NK-92 treated with Interleukin-12 subunit alpha and Interleukin-12 subunit beta, amount 100 ng/mL, for 24 hours (cell line): ENCODE measurements at places on chromosomes 12 and 14.

DNA sequence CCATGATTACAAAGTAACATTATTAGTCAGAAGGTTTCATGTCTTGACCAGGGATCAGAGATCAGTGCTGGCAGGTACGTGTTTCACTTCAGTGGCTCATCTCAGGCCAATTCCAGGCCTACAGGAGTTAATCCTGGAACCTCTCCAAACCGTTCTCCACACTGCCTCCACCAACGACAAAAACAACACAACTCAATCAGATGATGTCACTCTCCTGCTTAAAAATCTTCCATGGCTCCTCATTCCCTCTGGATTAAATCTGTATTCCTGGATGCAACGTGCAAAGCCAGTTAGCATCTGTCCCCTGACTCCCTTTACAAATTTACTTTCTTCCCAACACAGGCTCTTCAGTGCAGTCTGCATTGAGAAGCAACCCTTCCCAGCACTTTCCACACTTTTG is 34.3 kb upstream of the TXNRD1 start:
- no peak for DNase-seq

DNA sequence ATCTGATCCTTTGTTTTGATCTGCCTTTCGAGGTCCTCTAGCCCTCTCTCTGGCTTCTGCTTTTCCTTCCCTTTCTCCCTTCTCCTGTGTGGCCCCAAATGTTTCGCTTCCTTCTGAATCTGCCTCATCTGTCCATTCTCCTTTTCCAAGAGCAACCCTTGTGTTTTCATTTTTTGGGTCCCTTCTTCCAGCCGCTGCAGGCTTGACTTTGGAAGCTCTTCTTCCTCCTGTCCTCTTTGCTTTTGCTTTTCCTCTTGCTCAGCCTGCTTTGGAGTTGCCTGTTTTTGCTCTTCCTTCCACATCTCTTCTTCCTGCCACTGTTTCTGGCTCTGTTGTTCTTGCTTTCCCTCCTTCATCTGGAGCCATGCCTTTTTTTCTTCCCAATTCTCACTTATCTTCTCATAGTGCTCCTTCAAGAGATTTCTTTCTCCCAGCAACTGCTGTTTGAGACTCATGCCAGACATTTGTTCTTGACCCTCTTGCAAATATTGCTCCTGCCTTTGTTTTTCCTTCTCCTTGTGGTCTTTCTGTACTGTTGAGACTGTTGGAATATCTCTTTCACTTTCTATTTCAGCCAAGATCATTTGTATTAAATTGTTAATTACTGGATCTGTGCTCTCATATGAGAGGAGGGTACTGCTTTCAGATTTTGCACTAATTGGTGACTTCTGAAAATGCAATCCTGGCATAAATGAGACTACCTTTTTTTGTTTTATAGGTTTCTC is 42.4 kb downstream of the FAM186A start:
- DNase-seq = no peak

DNA sequence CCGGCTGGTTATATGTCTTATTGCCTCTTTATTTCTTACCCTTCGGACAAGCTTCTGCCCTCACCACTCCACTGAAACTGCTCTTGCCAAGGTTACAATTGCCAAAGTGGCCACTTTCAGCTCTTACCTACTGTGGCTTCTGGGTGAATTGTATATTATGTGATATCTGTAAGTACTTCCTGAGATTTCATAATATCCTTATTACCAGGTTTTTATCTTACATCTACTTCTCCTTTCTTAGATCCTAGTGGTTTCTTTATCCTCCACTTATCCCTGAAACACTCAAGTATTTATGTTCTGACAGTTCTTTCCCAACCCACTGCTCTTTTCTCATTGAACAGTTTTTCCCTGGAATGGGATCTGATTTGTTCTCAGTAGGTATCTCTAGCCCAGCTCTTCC is 10.5 kb downstream of the CELA1 start:
- DNase-seq = no peak

DNA sequence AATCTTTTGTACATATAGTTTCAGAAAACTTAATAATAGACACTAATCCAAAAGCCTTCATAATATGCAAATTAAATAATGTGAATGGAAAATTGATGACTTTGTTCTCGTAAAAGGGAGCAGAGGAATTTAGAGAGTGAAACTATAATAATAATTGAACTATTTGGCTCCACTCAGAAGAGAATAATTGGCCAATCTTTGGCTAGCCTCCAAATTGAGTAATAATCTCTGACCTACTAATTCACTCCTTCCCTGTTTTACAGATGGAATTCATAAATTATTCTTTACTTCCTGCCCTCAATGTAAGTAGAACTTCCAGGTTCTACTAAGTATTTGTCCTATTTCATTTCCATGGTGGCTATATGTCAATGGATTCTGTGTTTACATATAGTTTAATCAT is 15.8 kb downstream of the TRIM9 start:
- DNase-seq = no peak
